ENCODE measurements at places on chromosomes 1 and 21.

DNA sequence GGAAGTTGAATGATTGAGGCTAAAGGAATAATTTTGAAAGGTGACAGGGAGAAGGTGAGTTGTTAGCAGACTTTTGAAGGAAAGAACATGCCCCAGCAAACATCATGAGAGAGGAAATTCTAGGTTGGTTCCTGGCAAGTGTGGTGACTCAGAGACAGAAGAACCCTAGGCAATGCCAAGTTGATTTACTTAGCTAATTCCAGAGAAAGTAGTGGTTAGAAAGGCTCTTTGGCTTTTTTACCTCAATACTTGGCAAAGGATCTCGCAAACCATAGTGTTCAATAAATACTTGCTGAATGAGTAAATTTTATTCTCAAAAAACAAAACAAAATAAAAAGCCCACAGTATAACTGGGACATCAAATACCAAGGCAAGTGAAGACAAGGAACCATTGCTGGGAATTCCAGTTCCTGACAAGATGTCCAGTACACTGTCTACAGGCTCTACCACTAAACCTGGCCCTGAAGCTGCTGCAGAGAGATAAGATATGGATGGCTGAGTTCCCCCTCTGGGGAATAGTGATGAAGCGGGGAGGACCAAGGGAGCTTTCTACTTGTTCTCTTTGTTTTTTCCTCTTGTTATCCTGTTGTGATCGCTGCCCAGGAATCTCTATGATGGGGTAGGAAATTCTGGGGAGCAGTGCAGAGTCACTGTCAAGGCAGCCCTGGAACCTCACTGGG, 48.2 kb downstream of the IL12RB2 start:
- DNase-seq = no peak

DNA sequence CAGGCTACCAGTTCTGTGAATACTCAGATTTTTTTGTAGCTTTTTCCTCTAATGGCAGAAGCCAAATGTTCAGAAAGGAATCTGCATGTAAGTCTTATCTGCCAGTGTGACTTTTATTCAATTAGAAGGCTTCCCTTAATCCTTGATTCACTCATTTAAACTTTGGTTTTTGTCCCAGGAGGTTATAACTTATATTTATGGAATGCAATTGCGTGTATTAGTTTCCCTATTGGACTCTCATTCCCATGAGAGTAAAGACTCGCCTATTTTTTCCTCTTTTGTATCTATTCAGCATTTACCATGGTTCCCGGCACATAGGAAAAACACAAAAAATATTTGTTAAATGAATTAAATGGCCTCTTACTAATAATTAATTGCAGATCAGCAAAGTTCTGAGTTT, 3.5 kb downstream of the NTMT2 start:
- DNase-seq = no peak

- no peak for DNase-seq
Observed at GRCh38 chr1:200670242-200671118, 773 bp upstream of the DDX59 start.

- no peak for DNase-seq
Observed at GRCh38 chr1:114033961-114034360, 54.7 kb downstream of the OLFML3 start.

GRCh38 chr1:15734901-15735300, 1.2 kb upstream of the SLC25A34 start:
- no peak for DNase-seq

DNA sequence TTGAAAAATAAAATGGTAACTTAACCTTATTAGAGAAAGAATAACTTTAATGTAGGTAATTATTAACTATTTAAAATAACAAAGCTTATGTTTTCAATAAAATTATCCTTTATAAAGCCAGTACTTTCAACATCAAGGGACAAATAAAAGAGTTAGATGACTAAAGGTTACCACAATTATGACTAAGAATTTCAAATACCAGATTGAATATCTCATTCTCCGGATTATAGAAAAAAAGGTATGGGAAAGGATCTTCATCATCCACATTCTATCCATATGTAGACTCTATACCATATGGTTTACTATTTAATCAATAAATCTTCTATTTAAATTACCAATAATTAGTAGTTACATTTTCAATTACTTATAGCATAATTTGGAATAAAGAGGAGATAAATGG, 62.8 kb downstream of the TOR3A start:
- DNase-seq = no peak

- DNase-seq = no peak
Observed at GRCh38 chr21:30447056-30447455, 7.0 kb downstream of the KRTAP15-1 start.

DNA sequence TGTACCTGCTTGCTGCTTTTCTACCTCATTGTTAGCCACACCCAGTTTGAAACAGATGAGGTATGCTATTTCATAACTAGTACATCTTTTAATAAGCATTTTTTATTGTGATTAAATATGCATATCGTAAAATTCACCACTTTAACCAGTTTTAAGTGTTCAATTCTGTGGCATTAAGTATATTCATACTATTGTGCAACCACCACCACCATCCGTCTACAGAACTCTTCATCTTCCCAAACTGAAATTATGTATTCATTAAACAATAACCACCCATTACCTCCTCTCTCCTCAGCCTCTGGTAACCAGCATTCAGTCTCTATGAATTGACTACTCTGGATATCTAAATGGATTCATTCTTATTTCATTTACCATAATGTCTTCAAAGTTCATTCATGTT, 20.1 kb downstream of the DR1 start:
- no peak for DNase-seq

DNA sequence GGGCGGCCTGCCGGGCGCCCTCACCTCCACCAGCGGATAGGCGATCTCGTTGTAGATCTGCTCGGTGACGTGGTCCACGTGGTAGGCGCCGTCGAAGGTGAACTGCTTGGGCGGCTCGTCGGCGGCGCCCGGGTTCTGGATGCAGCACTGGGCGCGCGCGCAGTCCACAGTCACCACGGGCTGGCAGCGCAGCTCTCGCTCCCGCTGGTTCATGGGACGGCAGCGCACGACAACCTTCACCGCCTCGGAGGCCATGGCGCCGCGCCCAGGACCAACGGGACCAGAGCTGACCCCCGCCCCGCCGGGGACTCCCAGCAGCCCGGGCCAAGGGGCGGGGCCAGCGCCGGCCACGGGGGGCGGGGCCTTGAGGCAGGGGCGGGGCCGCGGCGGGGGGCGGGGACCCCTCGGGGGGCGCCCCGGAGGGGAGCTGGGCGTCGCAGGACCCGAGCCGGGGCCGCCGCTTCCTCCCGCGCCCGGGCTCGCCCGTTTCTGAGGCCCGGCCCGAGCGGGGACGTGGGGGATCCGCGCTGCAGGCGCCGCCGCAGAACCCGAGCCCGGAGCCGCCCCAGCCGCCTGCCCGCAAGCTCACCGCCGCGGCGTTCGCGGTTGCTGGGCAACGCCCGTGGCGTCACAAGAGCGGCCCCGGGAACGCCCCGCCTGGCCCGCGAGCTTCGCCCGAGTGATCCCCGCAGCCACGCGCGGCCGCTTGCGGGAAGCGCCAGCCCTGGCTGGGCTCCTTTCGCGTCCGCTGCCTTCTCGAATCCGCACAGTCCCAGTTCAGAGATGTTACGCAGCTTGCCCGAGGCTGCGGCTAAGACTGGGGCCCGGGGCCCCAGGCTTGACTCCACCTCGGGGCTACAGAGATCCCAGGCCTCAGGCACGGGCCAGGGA, at the start of gene KIF17:
Gene KIF17 (minus strand): TSS at position 556 of the 891 bp plus-strand sequence. CDS start 301 bp downstream, at position 255.
- peak; percentile 83 for DNase-seq

GRCh38 chr21:17371450-17371849, 141.4 kb upstream of the CXADR start:
- DNase-seq = no peak

DNA sequence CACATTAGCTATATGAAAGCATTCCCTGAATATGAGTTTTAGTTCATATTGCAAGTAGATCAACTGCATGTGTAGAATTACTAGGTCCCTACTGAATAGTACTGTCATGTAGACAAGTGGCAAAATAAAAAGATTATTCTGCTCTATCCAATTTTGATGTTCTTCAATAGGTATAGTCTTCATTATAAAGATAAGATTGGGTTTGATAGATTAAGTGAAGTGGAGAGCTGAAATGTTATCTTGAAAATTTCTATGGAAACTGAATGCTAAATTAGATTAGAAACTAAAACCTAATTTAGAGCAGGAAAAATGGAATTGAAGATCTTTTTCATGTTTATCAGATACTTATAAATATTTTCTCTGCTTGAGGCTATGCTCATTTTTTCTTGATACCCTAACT, 1610.0 kb downstream of the BRINP3 start:
- DNase-seq = no peak

- no peak for DNase-seq
Observed at GRCh38 chr1:7410156-7410555, 360.9 kb upstream of the VAMP3 start.

- DNase-seq = no peak
Observed at GRCh38 chr1:18179009-18179408, 71.4 kb downstream of the IGSF21 start.

- DNase-seq = no peak
Observed at GRCh38 chr1:101732261-101732660, 264.5 kb downstream of the OLFM3 start.

- no peak for DNase-seq
Observed at GRCh38 chr1:36831186-36831810, 203.0 kb downstream of the GRIK3 start.

DNA sequence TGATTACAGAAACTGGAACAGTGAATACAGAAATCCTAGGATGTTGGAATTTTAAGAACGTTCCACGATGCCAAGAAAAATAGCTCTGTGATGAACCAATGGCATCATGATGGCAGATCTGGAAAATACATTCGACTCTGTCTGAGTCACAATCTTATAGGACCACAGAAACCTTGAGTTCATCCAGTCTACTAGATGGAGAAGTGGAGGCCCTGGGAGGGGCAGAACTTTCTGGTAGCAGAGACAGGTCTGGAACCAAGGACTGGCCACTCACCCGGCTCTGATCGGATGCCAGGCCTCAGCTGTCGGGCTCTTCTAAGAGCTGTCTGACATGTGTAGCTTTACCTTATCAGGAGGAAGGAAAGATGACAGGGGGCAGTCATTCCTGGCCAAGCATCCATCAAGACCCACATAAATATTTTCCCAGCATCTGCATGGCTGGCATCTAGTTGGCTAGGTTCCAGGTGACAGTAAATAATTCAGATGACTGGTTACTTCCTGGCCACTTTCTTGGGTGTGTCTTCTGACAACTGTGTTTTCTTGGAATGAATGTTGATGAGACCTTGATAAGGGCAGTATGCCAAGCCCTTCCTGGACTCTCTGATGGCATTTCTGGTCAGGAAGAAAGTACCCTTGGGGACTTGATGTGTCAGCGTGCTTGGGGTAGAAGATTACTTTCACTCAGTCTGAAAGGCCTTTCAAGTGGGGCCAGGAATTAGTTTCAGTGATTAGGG, 72.6 kb upstream of the TRABD2B start:
- no peak for DNase-seq

DNA sequence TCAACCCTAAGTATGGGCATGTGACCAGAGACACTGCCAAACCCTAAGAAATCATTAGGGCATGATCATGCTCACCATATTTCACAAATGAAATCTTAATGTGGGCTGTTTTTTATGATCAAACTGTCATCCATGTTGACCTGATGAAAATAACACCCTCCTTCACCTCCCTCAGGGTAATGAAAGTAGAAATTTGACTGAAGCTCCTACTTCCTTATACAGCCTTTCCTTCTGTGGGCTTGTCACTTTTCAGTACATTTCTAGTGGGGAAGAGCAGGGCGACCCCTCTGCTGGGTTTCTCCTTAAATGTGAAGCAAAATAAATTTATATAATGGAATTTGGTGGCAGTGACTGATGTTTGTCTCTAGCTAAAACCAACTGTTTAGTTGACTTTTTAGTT, 25.9 kb downstream of the IVNS1ABP start:
- no peak for DNase-seq

DNA sequence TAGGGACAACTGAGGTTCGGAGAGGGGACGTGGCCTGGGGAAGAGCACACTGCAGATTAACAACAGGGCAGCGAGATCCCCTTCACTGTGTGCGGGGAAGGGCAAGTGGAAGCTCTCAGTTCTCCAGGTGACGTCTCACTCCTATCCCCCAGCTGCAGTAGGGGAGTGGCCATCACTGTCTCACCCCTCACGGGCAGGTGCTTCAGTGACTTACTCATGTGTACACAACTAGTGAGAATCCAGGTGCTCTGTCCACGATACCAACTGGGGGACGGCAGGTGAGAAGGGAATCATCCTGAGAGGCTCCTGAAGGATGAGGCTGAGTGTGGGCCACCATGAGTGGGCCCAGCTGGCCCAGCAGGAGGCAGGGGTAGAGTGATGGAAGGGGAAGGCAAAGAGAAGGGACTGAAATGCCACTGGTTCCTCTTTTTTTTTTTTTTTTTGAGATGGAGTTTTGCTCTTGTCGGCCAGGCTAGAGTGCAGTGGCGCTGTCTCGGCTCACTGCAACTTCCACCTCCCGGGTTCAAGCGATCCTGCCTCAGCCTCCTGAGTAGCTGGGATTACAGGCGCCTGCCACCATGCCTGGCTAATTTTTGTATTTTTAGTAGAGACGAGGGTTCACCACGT, 25.9 kb downstream of the RHBG start:
- no peak for DNase-seq

DNA sequence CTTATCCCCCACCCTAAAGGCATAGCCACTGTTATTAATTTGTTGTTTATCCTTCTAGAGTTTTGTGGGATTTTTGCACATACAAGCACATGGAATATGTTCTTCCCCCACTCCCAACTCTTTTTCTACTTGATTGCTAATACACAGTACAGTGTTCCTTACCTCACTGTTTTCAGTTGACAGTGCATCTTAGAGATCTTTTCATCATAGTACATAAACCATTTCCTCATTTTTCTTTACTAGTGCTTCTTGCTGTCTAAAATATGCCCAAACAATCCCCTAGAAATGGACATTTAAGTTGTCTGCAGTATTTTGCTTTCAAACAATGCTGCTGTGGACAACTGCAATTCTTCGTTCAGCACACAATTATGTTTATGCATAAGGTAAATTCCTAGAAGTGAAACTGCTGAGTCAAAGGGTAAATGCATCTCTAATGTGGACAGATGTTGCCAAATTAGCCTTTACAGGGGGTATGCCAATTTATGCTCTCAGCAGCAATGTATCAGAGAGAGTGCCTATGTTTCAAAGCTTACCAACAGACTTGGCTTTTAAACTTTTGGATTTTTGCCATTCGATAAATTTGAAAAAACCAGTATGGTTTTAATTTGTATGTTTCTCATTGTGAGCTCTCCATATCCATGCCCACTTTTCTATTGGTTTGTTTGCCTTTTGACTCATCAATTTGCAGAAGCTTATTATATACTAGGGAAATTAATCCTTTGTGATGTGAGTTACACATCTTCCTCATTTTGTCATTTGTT, 132.6 kb downstream of the MRPS6 start:
- no peak for DNase-seq

DNA sequence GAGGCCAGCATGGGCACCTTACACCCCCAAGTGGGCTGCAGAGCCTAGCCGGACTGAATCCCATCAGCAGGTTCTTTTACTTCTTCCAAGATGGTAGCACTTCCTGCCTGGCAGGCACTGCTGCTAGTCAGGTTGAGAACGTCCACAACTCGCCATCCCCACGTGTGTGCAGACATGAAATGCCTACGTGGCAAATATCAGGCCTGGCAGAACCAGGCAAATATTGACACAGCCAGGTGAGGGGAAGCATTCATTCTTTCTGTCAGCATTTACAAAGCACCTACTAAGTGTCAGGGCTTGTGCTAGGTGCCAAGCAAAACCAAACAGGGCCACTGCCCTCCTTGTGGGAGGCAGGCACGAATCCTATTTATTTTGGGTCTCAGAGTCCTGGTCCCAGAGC, 52.3 kb upstream of the SIM2 start:
- no peak for DNase-seq
